ENCODE measurements at places on chromosomes 4 and X. TPM values are rescaled to one million over a fixed set of nuclear protein-coding genes. Genes with fewer than 3 reads are reported as not detected.

Gene N4BP2
- total RNA-seq, result 29.9 TPM

Gene SLC2A9
- total RNA-seq, result 2.7 TPM

Gene SLC25A31
- total RNA-seq, result not detected

Gene CT45A2
- not detected for total RNA-seq

Gene GAGE2A
- total RNA-seq, result not detected

Gene ESX1
- total RNA-seq, result not detected

Gene NAT8L
- 2.7 TPM for total RNA-seq

GRCh38 chr4:306551-306961 is 1.3 kb upstream of the ZNF732 start:
- DNase-seq, result no peak
- no peak overlapping the region for H3K27ac ChIP-seq
- H3K4me1 ChIP-seq, result no peaks in the 10 kb centered on the region
- H3K36me3 ChIP-seq, result no peaks in the 10 kb centered on the region
- H3K27me3 ChIP-seq, result no peaks in the 10 kb centered on the region

DNA sequence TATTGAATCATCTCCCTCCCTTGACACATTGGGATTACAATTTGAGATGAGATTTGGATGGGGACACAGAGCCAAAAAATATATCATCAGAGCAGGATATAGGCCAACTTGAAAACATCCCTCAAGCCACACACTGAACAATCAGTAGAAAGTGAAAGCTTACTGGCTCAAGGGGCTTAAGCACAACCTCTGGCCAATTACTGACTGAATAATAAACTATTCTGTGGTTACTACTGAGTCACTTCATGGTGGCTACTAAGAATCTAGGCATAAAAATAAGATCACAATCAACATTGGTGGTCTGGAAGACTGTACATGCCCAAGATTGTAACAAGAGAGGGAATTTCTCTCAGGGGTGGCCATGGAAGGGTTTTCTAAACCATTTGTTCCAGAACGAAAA is 27.4 kb upstream of the GPR174 start:
- H3K27ac ChIP-seq, result no peak overlapping the region
- DNase-seq, result no peak
- no peaks in the 10 kb centered on the region for H3K36me3 ChIP-seq
- no peaks in the 10 kb centered on the region for H3K27me3 ChIP-seq
- no peaks in the 10 kb centered on the region for H3K4me1 ChIP-seq

DNA sequence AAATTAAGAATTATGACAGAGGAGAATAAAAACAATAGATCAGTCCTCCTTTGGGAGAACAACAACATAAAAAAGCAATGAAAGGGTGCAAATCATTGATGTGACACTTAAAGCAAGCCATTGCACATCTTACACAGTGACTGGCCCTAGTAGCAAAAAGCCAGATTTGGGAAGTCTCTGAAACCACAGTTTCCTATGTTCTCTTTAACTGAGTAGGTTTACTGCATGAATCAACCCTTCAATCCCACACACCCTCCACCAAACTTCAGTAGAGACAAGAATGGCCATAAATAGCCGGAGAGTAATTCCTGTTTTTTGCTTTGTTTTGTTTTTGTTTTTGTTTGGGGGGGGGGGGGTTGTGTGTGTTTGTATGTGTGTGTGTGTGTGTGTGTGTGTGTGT is 180.8 kb downstream of the VEGFC start:
- DNase-seq, result no peak
- no peaks in the 10 kb centered on the region for H3K27me3 ChIP-seq
- no peak overlapping the region for H3K4me3 ChIP-seq
- no peaks in the 10 kb centered on the region for H3K36me3 ChIP-seq
- peaks cover 10% of the 10 kb centered on the region for H3K4me1 ChIP-seq

DNA sequence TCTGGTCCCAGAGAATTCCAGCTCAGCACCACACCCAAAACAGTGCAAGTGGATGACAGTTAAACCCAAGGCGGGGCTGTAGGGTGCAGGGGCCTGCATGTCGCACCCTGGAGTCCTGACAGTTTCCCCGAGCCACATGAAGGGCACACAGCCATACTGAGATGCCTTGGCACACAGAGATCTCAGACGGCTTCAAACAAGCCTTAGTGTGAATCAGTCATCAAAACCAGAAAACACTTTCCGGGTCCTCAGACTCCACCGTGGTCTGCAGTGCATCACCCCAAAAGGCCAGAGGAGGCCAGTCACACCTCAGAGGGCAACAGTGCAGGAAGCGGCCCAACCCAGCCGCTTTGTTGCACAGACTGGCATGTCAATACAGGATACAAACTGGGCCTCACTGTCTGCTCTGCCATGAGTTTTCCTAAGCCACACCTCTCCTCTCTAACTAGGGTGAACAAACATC is 64.6 kb upstream of the ENPP6 start:
- H3K27ac ChIP-seq, result no peak overlapping the region
- peak; percentile 43 for DNase-seq
- no peaks in the 10 kb centered on the region for H3K36me3 ChIP-seq
- no peak overlapping the region for H3K4me3 ChIP-seq
- no peaks in the 10 kb centered on the region for H3K27me3 ChIP-seq

GRCh38 chr4:79977131-79977840 is 95.7 kb downstream of the ANTXR2 start:
- H3K4me1 ChIP-seq, result no peaks in the 10 kb centered on the region
- H3K27me3 ChIP-seq, result no peaks in the 10 kb centered on the region
- H3K27ac ChIP-seq, result no peak overlapping the region
- H3K4me3 ChIP-seq, result no peak overlapping the region

- peaks cover 10% of the 10 kb centered on the region for H3K4me1 ChIP-seq
- no peak overlapping the region for H3K27ac ChIP-seq
- no peaks in the 10 kb centered on the region for H3K27me3 ChIP-seq
- H3K36me3 ChIP-seq, result no peaks in the 10 kb centered on the region
Measured at GRCh38 chr4:6962211-6963041, 52.8 kb downstream of the TBC1D14 start.

DNA sequence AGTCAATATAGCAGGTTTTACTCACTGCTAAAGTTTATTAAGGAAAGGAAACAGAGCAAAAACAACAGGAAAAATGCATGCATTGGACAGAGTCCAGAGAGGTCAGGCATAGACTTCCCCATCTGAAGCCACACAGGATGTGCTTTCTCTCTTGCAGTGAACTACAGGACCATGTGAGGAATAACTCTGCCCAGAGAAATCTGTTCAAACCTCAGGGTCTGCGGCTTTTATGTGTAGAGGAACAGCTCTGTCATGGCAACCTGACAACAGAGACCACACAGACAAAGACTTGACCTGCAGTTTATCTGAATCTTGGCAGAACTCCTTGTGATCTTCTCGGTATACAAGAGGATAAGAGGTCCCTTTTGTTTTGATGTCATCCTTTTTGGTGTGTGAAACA is 46.3 kb upstream of the LONRF3 start:
- no peaks in the 10 kb centered on the region for H3K36me3 ChIP-seq
- no peak overlapping the region for H3K4me3 ChIP-seq
- H3K4me1 ChIP-seq, result no peaks in the 10 kb centered on the region
- DNase-seq, result no peak
- H3K27me3 ChIP-seq, result no peaks in the 10 kb centered on the region

GRCh38 chr4:67880866-67881610 is 2.8 kb downstream of the TMPRSS11D start:
- no peaks in the 10 kb centered on the region for H3K4me1 ChIP-seq
- H3K4me3 ChIP-seq, result no peak overlapping the region
- no peaks in the 10 kb centered on the region for H3K27me3 ChIP-seq
- no peaks in the 10 kb centered on the region for H3K36me3 ChIP-seq
- no peak for DNase-seq
- H3K27ac ChIP-seq, result no peak overlapping the region

GRCh38 chr4:7195141-7195515 is 2.8 kb downstream of the SORCS2 start:
- H3K36me3 ChIP-seq, result no peaks in the 10 kb centered on the region
- H3K4me1 ChIP-seq, result peaks cover 7% of the 10 kb centered on the region
- H3K27me3 ChIP-seq, result peaks cover 30% of the 10 kb centered on the region
- DNase-seq, result no peak
- H3K4me3 ChIP-seq, result no peak overlapping the region
- no peak overlapping the region for H3K27ac ChIP-seq
